ENCODE measurements at places on chromosomes 1 and 21. TPM values are rescaled to one million over a fixed set of nuclear protein-coding genes. Genes with fewer than 3 reads are reported as not detected.

The DMRTA2 gene
- 0.09 TPM for polyA plus RNA-seq

DNA sequence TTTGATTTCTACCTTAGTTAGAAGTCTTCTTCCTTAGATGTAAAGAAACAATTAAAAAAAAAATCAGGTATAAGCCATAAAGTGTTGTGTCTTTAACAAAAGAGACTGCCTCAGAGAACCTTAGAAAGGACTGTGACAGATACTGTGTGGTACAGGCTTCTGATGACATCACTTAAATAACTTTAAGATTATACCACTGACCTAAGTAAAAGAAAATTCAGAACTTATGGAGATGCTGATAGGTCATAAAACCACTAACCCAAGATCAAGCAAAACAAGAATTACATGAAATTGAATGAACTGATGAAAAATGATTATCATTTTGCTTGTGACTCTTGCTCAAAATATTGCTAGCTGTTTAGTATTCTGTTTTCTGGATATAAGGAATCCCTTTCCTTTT lies 220.8 kb downstream of the NRIP1 start:
- no peak for DNase-seq

DNA sequence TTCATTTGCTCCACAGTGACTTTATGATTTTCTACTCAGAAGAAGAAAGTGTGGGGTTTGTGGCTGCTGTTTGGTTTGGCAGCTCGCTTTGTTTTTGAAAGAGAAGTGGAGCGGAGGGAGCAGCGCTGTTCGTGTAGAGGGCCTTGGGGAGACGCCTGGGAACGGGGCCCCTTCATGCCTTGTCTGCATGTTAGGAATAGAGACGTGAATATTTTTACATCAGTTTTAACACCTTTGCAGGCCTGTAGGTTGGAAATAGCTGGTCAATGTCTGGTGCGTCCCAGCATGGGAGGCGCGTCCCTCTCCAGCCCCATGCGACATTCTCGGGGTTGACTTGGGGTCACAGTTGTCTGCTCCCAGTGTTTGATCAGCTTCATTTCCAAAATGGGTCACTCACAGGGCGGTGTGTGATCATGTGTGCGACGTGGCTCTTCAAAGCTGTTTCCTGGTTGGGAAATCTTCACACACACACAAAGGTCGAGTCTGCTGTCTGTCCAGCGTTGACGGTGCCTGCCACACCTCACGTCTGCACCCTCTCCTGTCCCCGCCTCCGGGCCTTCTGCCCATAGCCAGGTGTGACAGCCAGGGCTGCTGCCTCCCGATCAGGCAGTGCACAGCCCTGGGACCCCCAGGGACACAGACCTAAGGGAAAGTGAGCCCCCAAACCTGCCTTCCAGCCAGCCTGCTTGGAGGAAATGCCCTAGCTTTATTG lies 149.2 kb downstream of the PSMG1 start:
- peak; percentile 69 for DNase-seq

The ST6GALNAC5 gene
- polyA plus RNA-seq: 2.7 TPM

DNA sequence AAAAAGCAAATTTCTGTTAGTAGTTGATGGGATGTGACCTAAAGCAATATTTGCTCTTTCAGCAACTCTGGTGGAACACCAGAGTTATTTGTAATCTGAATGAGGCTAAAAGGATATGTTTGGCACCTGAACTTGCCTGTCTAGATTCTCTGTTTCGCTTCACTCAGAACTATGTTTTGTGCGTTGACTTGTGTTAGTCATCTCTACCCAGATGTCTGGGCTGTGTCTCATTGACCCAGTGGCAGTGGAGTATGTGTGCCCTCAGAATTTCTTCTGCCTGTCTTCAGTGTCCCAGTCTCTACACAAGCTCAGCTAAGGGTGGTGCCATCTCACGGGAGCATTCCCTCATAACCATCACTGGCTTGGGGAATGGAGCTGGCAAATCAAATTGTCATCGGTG lies 13.9 kb downstream of the KCNK1 start:
- DNase-seq: no peak

The IGSF5 gene
- 1.6 TPM for polyA plus RNA-seq

DNA sequence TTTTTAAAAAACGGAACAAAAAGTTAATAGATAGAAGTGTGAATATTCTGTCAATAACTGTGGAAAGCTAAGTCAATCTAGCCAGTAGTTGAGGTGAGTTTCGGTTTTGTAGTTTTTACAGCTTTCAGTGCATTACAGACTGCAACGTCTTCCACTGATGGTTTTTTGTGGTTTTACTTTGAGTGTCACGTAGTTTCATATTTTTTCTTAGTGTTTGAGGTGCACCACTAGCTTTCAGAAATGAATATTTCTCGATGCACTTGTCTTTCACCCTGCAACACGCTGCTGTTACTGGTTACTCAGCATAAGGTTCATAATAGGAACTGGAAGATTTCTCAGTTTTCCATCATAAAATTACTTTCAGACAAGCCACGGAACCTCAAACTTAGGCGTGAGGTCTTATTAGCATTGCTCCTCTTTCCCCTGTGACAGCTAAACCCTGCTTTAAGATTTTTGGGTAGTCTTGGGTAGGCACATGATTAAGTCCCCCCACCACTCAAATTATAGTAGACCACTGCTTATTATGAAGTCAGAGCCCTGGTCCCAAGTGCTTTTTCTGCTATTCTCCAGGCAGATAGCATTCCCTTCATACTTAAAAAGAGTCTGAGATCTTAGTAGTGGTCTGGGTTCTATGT lies 1412.7 kb downstream of the KCNT2 start:
- DNase-seq: no peak

DNA sequence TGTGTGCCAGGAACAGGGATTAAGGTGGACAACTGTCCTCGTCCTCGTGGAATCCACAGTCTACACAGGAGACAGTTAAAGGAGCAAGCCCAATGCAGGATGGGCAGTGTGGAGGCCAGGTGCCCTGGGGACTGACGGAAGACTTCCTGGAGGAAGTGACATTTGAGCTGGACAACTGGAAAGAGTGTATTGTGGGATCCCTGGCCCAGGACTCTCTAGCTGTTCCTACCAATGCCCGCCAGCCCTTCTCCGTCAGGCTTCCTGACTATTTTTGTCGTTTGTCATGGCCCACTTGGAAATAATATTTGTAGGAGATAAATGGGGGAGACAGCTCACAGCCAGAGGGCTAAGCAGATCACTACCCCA lies 235.3 kb downstream of the TOMM20 start:
- no peak for DNase-seq

- no peak for DNase-seq
Observed at GRCh38 chr1:151661751-151662150, 49.9 kb downstream of the SNX27 start.

The MYOM3 gene
- polyA plus RNA-seq: 337 TPM

- DNase-seq: peak; percentile 77
Observed at GRCh38 chr1:99264201-99265021, at the start of gene PLPPR4. TSS of gene PLPPR4 (plus strand) at chr1:99264492. CDS start at chr1:99264594, 102 bp downstream.

The CFHR5 gene
- not detected for polyA plus RNA-seq

The HP1BP3 gene
- 157 TPM for polyA plus RNA-seq

The TRIM46 gene
- polyA plus RNA-seq: 0.51 TPM

DNA sequence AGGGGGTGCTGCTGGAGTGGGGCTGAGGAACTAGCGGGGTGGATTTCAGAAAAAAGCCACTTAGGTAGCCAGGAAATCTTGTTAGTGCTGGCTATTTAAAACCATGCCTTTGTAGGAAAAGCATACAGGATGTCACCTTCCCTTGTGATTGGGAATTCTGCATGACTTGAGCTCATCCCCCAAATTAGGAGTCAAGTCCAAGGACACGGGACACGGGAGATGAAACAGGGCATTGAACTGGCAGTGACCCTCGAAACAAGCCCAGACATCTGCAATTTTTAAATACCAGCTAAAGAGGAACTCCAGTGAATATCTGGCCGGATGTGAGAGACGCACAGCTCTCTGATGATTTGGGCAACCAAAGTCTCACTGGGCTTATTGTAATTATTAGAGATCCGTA lies 32.8 kb downstream of the C2CD2 start:
- no peak for DNase-seq

- no peak for DNase-seq
Observed at GRCh38 chr1:86085741-86086409, 70.7 kb downstream of the COL24A1 start.

DNA sequence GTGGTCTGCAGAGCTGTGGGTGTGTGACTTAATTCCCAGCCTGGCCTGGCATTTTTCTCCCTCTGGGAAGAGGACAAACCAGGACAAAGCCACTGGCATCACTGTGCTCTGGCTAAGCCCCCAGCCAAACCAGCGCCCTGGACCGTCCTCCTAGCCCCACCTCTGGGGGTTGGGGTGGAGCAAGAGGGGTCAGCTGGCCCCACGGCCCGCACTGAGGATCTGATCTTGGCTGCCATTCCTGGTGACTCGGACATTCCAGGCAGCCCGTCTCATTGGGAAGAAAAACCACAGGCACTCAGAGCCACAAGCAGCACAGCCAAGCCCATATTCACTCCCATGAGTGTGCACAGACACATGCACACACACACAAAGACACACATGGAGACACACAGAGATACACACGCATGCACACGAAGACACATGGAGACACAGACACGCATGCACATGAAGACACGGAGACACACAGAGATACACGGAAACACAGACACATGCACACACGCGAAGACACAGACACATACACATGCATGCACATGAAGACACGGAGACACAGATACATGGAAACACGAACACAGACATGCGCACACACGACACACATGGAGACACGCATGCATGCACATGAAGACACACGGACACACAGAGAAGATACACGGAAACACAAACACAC lies 2.3 kb upstream of the MXRA8 start:
- peak; percentile 83 for DNase-seq

The CCDC17 gene
- 1.2 TPM for polyA plus RNA-seq

DNA sequence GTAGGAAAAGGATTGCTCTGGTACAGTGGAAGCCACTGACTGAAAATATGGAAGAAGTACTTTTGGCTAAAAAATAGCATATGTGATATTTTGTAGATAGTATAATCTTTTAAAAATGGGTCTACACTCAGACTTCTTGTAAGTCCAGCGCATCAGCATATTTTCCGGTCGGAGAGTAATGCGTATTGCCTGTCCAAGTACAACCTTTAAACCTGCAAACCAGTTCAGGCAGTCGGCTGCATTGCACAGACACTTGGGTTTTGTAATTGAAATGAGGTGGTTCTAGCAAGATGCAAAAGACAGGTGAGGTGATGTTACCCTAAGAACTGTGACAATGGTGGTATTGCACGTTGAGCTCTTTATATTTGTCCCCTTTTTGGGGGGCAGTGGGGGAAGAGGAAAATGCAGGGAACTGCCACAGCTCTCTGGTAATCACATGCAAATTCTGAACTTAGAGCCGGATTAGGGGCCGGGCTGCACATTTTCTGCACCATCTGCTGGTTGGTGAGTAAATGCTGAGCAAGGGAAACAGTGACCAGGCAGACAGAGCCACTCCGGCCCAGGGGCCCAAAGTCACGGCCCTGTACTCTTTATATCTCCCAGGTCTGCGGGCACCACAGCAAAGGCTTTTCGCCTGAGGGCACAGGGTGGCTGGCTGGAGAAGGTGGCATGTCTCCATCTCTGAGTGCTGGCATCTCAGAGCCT lies 2.3 kb downstream of the GPR137B start:
- DNase-seq: no peak

GRCh38 chr1:76083189-76083588 lies 8.6 kb downstream of the ST6GALNAC3 start:
- no peak for DNase-seq

DNA sequence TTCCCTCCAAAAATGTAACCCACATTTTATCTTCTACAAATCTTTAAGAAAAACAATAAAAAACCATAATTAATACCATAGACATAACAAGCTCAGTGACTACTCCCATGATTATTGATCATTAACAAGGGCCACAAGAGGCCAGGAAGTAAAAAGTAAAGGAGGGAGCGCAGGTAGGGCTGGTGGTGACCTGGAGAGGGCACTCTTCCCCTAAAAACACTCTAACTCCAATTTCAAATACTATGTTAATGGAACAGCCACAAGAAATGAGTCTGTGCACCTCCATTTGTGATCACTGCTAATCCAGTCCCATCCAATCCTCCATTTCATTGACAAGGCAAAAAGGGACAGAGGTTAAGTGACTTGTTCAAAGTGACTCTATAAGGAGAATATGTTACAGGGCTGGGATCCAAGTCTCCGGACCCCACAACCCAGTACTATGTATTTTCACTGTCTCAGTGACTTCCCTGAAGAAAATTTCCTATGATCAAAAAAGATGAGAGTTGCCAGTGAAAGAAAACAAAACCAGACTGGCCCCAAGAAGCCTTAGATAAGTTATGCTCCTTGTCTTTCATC lies 41.2 kb upstream of the CFAP298 start:
- DNase-seq: peak; percentile 1

DNA sequence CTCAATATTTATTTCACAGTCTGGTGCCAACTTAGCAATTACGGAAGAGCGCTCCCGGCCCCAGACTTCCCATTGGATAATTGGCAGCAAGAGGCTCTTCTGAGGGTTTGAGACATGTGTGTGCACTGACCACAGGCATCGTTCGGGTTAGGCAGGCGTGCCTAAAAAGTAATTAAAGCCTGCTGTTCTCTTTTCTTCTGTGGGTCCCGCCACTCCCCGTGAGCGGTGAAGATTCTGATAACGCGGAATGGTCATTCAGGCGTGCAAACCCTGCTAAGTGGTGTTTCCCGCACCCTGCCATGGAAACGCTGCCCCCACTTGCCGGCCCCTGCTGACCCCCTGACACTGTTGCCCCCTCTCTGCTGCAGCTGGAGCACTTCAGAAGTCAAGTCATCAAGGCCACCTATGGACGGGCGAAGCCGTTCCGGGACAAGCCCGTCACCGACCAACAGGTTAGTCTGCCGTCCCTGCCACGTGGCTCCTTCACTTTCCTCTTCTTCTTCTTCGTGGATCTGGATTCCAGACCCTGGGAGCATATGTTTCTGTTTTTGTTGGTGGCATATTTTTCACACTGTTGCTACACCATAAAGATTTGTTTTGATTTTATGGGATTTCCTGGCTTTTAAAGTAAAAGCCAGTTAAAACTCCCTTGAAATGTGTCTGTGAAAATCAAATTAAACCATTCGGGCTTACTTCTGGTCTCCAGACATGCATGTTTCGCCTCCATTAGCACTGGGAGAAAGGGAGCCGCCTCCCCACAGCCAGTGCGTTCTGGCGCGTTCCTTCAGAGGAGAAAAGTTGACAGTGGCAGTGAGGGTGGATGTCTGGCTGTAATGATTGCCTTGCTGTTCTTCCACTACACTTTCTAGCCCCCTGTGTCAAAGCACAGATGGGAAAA lies 79.9 kb downstream of the FHAD1 start:
- DNase-seq: peak; percentile 72

DNA sequence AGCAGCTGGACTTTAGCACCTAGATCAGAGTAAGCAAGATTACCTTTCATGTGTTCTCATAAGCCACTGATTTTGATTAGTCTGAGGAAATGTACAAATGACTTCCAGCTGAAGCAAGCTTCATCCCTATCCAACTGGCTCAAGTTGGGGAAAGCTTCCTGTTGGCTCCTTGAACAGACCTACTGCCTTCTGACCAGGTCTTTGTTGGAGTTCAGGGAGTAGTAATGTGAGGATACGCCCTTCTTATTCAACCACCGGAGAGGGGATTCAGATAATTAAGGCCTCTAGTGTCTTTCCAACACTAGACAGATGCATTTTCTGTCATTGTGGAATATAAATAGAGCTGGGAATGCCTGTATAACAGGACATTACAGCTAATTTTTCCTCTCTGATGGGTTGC lies 268.9 kb downstream of the TGFB2 start:
- peak; percentile 22 for DNase-seq

GRCh38 chr1:159881622-159882526 lies 18.1 kb downstream of the CFAP45 start:
- DNase-seq: peak; percentile 94

GRCh38 chr21:44617071-44617501 lies 5.2 kb downstream of the KRTAP10-8 start:
- DNase-seq: no peak

Data from muscle of back (tissue), 13 donors.